ENCODE measurements at places on chromosomes 5 and 9.
A peak's percentile ranks its signal among the peaks of the same experiment; 100 is the strongest.

DNA sequence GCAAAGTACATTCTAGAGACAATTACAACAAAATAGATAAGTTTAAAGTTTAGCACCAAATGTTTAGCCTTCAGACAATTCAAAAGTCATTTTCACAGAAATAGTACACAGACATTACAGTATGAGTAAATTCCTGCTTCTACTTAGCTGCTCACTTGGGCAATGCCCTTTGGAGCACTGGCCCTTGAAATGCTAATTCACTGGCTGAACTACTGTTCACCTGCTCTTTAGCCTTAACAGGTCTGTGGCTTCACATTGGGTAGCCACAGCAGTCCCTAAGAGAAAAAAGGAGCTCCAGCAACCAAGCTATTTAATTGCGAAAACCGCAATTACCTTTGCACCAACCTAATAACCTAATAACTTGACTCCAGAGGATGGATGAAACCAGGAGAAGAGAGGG, 916.2 kb upstream of the DMAC1 start:
- DNase-seq, result no peak

DNA sequence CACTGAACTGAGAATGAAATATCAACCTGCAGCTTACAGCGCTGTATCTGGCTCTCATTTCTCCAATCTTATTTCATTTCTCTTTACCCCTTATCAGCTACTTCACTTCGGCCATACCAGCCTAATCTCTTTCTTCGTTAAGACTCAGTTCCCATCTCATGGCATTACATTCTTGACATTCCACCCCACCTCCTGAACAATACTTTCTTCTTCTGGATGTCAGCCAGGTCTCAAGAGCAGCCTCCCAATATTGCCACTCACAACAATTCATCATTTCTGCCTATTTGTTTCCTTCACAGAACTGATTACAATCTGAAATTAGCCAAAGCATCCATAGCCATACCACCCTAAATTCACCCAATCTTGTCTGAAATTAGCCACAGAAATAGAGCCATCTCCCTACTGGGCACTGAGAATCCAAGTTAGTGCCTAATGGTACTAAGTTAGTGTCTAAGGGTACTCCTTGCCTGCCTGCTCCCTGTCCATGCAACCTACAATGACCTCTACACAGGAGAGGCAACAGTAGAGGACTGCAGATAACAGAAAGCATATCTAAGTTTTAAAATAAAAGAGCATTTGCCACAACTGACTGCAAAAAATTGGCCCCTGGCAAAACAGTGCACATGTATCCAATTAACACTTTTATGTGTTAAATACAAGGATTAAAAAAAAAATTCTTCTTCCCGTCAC, 35.2 kb downstream of the SETX start:
- DNase-seq, result no peak

DNA sequence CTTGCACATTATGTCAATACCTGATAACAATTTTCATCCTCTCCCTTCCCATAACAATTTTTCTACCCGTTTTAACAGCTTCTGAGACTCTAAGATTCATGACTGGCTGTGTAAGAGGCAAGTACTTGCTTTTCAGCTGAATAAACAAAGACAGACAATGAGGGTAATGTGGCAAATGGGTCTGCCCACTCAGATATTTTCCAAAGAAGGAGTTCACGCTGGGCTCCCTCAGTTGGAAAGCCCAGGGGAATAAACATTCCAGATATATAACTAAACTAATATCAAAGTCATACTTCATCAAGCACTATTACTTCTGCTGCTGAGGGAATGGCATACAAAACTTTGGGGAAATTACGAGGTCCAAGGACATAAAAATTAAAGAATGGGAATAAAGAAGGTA, 24.4 kb downstream of the MEGF9 start:
- no peak for DNase-seq

- DNase-seq, result no peak
These were observed 71.7 kb upstream of the SPRY4 start for GRCh38 chr5:142396436-142397038.

DNA sequence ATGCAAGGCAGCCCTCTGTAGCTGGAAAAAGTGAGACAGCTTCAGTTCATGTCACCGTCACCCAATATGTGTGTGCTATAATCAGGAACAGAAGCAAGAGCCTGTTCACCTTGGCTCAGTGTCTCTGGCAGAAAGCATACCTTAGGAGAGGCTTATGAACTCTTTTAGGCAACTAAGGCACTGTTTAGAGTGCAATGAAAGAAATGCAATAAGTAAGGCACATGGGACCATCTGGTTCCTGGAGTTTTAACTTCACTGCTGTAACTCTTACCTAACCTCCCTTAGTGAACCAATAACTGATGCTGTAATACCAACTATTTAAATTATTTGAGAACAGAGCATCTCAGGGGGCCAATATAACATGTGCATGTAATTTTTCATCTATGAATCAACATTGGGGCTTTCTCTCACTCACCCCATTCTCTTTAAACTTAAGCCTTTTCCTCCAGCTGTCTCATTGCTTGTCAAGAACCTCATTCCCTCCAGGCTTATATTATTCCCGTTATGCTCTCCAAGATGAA, 32.4 kb downstream of the C9 start:
- DNase-seq, result no peak

- no peak for DNase-seq
These were observed 305.9 kb downstream of the SLIT3 start for GRCh38 chr5:168995024-168995423.

GRCh38 chr9:34985311-34985899, 4.1 kb upstream of the DNAJB5 start:
- DNase-seq, result no peak

- DNase-seq, result no peak
These were observed 15.1 kb downstream of the OTULIN start for GRCh38 chr5:14679595-14679994.

DNA sequence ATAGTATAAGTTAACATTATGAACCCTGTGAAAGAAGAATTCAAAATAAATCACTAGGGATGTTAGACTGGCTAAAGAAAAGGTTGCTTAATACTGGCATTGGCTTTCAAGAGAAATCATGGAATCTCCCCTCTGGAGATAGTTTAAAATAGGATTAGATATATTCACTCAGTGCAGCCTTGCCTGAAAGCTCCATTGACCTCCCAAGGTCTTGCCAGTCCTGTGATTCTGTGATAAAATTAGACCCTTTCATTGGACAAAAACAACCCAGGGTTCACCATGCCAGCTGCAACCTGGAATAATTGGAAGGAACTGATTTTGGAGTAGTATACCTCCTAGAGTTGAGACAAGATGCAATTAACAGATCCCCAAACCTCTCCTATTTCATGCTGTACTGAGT, 588.1 kb upstream of the MEF2C start:
- no peak for DNase-seq

- DNase-seq, result no peak
These were observed 157.1 kb downstream of the ATP10B start for GRCh38 chr5:160694896-160695295.

DNA sequence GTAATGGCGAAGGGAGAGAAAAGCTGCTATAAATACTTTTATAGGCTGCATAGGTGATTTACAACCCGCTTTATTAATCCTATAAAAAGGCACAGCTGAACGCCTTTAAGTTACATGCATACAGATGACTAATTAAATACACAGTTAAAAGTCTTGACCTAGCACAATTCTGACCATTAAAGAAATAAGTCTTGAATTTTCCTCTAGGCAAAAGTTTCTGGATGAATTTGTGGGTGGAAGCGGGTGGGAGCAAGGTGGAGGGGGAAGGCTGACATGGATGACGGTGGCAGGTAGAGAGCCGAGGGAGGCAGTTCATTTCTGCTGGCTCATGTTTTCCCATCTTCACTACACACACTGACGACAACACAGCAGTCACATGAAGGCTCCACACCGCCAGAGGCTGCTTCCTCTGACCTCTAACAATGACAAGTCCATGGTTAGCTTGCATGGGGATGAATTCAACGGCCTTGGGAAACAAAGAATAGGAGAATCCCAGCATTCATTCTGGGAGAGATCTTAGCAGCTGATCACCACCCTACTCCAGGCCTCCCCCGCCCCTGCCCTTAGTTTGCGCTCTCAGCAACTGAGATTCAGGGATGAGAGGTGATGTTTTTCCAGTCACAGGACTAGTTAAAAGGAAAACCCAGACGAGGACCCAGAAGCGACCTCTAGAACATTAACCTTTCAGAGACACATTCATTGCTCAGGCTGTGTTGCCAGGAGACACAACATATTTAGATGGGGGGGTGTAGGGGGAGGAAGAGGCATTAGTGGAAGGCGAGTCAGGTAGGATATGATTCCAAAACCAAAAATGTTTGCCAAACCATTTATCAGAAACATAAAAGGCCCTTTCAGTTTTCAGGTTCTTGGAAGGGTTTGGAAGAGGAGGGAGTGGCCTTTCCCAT, 329.3 kb downstream of the PIK3R1 start:
- DNase-seq, result no peak

GRCh38 chr5:137896560-137896959, 7.3 kb downstream of the PKD2L2 start:
- no peak for DNase-seq

DNA sequence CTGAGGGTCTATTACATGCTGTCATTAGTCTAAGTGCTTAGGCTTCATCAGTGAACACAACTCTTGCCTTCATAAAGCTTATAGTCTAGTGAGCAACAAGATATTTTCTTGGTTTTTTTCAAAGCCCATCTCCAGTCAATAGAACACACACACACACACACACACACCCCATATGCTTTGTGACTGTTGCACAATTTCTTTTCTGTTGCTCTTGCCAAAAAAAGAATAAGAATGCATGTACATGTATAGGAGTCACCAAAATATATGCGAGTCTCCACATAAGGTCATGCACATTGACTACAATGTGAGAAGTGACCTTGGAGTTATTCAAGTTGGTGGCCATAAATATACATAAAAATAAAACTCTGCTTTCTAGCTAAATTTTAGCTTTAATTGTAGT, 351.5 kb upstream of the TLE4 start:
- DNase-seq, result no peak

- DNase-seq, result no peak
These were observed 222.4 kb downstream of the DOCK8 start for GRCh38 chr9:437066-437465.

DNA sequence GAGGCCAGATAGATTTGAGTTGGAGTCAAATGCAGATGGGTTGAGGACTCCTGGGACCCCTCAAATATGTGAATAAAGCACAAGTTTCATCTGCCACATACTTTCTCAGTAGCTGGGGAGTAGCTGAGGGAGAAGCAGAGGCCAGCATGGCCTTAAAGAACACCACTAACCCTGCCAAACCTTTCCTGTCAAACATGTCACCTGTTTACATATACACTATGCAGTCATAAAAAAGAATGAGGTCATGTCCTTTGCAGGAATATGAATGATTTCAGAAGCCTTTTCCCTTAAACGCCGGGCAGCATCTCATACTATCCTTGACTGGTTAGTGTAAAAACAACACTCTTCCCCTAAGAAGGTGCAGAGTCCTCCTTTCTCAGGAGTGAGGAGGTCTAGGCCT, 25.2 kb upstream of the HSD17B4 start:
- no peak for DNase-seq

DNA sequence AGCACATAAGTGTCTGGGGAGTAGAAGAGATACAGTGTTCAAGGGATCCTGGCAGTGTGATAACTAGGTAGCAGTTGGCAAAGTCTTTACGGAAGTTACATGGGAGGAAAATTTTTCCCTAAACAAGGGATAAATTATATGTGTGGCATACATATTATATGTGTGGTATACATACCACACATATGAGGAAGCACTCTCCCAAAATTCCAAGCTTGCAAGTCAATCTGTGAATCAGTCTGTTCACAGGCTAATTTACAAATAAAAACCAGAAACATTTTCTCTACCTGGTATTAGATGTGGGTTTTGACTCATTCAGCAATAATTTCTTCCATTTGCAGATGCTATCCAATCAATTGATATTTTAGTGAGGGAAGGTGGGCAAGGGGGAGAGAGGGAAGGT, 110.0 kb downstream of the ISOC1 start:
- DNase-seq, result no peak

DNA sequence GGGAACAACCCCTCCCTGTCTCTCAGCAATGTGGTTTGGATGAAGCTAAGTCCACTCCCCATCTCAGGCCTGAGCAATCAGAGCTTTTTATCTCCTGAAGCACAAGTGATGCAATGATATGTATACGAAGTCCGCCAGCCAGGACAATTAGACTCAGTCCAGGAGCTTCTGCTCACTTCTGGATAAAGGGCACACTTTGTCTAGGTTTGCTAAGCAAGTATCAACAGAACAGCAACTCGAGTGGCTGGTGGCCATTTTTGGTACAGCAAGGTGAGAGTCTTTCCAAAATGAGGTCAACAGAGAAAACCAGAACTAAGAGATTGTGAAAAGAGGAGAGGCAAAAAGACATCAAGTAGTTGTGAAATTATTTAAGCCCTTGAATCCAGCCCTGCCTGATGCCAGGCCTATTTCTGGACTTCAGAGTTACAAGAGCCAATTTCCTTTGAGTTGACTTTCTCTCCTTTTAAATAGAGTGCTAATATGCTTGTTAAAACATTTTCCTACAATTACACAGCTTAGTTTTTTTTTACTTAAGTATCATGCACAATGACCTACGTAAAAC, 8.2 kb downstream of the NDUFA8 start:
- DNase-seq, result no peak

DNA sequence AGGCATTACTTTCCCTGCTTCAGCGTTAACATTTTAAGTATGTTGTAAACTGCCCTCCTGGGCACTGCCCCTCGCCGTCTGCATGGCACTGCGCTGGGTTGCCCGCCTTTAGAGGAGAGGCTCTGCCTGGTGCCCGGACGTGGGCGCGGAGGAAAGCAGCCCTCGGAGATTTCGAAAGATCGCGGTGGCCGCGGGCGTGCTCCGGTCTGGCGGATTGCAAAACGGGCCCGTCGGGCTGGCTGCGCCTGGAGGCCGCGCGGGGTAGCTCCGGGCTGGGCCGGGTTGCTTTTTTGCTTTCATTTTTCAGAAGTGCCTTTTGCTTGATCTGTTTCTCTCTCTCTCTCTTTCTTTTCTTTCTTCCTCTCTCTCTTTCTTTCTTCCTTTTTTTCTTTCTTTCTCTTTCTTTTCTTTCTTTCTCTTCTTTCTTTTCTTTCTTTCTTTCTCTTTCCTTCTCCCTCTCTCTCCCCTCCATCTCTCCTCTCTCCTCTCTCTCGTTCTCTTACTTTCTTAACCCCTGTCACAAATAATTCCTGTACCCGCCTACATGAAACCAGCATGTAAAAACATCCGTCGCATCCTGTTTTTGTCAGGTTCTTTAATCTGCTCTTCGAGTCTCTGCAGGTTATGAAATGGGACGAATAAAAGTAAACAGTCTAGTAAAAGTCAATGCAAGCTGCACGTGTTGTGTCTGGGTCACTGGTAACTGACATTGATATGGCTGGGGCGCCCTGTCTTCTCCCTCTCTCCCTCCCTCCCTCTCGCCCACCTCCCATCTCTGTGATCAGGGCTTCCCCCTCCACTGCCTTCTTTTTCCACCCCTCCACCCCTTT, 1.7 kb downstream of the FST start:
- peak; percentile 94 for DNase-seq

GRCh38 chr9:76761448-76761847, 2.8 kb upstream of the PCA3 start:
- no peak for DNase-seq
